ENCODE measurements at places on chromosomes 1 and 21.
A peak's percentile ranks its signal among the peaks of the same experiment; 100 is the strongest.

GRCh38 chr1:150973836-150974579 is 627 bp downstream of the CERS2 start:
- DNase-seq = no peak

- no peak for DNase-seq
Observed at GRCh38 chr1:212237651-212238050, 47.6 kb upstream of the PPP2R5A start.

GRCh38 chr1:107748531-107748930 is 216.4 kb downstream of the VAV3 start:
- no peak for DNase-seq

GRCh38 chr1:209509039-209509438 is 74.5 kb upstream of the CAMK1G start:
- DNase-seq = no peak

DNA sequence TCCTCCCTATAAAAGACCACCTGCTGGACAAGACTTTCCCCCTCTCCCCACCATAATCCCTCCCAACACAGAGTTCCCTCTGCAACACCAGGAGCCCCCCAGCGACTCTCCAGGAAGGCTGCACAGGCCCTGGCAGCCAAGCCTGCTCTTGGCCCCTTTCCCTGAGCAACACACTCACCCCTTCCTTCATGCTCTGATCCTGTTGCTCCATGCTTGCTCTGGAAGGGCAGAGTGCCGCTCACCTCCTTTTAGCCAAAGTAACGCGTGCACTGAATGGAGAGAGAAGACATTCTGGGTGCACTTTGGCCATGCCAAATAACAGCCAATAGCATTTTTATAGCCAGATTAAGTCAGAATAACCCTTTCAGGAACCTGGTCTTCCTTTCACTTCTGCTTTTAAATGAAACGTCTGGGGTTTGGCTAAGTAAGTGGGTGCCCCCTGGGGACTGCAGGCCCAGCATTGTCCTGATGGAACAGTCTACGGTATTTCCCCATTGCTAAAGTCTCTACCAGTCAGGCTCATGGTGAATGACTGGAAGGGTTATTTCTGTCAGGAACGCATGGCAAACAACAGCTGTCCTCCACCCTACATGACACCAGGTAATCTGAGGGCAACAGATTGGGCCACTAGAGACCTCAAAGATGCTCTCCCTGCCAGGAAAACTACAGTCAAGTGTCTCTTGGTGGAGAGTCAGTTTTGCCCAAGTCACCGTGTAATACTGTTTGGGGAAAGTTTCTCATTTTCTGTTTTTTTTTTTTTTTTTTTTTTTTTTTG is at the start of gene SLC2A5:
TSS of gene SLC2A5 (minus strand) at position 310 of the 775 bp plus-strand sequence. CDS start at position 211, 99 bp downstream.
- DNase-seq = no peak

DNA sequence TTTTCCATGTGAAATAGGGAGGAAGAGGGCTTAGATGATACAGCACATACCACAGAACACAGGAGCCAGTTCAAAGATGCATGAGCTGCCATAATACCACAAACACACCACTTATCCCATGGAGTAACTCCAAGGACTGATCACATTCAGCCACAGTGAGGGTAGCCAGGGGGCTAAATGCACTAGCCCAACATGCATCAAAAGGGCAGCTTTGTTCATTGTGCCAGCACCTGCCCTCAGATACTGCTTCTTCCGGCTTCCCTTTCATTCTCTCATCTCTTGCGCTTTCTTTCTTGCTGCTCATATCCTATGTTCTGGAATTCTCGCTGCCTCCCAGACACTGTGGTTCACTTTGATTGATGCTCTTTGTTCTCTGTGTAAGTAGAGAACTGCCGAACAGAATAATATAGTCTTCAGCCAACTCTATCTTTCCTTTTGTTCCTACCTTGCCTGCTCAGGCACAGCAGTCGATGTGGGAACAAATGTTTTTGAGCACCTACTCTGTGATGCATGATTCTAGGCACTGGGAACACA is 50.0 kb upstream of the SYT6 start:
- DNase-seq = no peak

DNA sequence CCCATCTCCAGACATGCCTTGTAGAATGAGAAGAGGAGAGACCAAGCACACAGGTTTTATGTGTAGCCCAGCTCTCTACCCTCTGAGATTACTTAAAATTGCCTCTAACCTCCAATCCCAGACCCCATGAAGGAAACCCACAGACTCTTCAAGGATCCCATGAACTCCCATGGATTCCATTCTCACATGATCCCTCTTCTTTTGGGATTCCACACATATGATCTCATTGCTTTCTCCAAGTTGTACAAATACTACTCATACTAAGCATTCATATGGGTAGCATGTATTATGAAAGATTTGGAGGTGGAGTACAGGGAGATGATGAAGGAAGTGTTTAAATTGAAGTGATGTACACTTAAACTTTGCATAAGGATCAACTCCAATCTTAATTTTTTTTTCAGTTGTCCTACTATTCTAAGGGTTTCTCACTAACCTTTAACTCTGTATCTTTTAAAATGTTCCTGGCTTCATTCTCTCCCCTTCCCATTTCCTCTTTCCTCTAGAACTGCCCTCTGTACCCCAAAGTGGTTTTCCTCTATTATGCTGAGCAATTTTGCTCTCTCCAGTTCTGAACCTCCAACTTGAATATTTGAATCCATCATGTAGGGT is 41.6 kb downstream of the MFSD2A start:
- DNase-seq = no peak

DNA sequence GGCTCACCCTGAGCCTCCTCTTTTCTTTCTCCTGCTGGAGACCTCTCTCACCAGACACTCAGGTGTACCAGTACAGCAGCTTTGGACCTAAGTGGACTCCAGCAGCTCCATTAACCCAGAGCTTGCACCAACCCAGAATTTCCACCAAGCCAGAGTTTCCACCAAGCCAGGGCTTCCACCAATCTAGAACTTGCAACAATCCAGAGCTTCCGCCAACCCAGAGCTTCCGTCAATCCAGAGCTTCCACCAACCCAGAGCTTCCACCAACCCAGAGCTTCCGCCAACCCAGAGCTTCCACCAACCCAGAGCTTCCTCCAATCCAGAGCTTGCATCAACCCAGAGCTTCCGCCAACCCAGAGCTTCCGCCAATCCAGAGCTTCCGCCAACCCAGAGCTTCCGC is 23.2 kb downstream of the CRYAA start:
- DNase-seq = no peak

GRCh38 chr1:11485191-11485590 is 6.2 kb downstream of the DISP3 start:
- DNase-seq = no peak

DNA sequence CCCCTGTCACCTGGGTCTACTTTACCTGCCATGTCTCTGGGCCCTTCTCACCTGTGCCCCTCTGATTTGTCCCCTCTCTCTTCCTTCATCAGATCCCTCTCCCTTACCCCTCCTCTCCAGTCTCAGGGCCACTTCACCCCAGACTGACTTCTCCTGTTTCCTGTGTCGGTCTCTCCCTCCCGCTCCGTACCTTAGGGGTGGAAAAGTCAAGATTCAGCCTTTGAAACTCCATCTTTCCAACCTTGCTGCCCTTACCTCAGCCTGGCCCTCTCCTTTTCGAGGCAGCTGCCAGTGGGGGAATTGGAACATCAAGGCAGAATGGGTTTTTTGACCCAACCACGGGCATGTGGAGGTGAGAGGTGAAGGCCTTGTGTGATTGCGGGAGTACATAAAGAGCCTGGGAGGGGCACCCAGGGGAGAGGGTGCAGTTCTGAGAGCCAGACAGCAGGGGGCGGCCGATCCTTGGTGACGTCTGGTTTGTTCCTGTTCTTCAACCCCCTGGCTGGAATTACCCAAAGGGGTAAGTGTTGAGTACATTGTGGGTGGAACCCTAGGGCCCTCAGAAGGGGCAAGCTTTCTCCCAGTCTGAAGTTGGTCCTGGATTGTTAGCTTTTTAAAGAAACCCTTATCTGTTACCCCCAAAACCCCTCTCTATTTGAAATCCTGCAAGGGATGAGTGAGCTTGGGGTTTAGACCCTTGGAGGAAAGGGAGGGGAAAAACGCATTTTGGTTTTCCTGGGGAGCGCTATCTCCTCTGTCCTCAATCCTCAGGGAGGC is 12.3 kb upstream of the DMBX1 start:
- DNase-seq = peak; percentile 15

DNA sequence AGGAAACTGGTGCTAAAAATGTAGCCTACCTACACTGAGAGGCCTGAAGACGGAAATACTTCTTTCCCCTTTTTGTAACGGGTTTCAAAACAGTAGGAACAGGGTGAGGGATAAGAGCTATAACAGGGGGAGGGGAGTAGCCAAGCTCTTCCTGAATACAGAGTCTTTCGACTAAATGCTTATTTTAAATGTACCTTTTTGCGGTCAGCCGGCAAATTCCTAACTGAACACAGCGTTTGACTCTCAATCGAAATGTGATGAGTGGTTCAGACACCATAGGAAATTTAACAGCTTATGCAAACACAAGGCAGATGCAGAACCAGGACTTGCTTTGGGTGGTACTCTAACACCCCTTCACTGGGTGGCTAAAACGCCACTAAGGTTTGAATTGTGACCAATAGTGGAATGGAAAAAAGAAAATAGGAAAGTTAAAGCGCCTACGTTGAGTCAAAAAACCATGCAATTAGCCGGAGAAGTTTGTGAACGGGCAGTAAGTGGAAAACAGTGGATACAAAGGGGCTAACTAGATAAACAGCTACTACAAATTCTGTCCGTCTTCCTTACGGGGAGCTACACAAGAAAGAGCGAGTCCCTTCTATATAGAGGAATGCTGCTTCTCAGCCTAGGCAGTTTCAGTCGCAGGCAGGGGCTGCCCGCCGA is 1.7 kb downstream of the EGLN1 start:
- no peak for DNase-seq

GRCh38 chr1:219323426-219323825 is 149.7 kb downstream of the LYPLAL1 start:
- DNase-seq = no peak

Measured in retinal pigment epithelial cell (primary cell).